NCI-H1930 (cell line): ENCODE measurements at places on chromosomes 2 and 18.

GRCh38 chr2:174841936-174842335 lies 77.7 kb upstream of the CHRNA1 start:
- DNase-seq = no peak

GRCh38 chr2:230246206-230246605 lies 20.7 kb downstream of the SP140 start:
- no peak for DNase-seq

- no peak for DNase-seq
Observed at GRCh38 chr2:71804281-71804751, 343.3 kb downstream of the CYP26B1 start.

DNA sequence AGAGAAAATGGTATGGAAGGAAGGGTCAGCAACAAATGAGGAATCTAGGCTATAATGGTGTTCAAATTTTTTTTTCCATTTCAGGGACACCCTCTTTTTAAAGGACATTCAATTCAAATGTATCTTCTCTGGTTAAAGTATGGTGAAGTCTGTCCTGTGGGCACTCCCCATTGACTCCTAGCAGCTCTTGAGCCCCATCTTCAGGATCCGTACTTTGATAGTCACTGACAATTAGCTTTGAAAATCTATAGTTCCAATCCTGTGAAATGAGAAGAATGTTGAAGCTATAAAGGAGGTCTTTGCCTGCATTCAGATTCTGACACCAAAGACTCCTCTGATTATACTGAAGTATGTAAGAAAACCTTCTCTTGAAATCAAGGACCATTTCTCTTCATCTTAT lies 43.3 kb downstream of the KCNH7 start:
- DNase-seq = peak; percentile 5

DNA sequence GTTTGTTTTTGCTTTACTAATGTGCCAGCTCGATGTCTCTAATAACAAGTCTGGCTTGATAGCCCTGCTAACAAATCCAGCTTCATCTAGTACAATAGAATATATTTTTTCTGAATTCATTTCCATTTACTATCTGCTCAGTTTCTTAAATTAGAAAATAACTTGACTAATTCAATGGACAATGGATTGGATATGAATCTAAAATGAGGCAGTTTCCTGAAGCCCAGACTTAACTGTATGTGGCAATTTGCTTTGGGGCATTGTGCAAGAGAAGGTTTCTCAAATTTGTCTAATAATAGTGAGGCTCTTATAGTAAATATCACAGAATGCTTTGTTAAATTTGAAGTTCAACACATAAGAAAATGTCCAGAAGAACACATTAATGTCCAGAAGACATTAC lies 25.8 kb downstream of the CALCRL start:
- no peak for DNase-seq

- no peak for DNase-seq
Observed at GRCh38 chr2:65831509-65831908, 399.1 kb upstream of the SPRED2 start.

DNA sequence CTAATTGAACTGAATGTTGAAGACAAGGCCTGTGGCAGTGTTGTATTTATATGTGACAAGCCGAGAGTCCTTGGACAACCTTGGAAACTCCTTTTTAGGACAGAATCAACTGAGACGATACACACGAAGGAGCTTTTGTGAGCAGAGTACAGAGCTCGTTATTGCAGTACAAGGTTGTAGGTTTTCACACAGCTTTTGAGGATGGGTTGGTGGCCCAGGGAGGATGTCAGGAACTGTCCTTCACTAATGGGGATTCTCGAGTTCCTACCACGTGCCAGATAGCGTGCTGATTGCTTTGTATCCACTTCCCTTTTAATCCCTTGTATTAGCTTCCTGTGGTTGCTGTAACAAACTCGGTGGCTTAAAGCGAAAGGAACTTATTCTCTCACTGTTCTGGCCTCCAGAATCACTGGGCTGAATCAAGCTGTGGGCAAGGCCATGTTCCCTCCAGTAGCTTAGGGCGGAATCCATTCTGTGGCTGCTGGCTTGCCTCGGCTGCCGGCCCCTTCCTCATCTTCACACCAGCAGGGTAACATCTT lies 20.2 kb downstream of the INPP4A start:
- no peak for DNase-seq

- DNase-seq = no peak
Observed at GRCh38 chr2:240443891-240444301, 8.4 kb downstream of the GPC1 start.

DNA sequence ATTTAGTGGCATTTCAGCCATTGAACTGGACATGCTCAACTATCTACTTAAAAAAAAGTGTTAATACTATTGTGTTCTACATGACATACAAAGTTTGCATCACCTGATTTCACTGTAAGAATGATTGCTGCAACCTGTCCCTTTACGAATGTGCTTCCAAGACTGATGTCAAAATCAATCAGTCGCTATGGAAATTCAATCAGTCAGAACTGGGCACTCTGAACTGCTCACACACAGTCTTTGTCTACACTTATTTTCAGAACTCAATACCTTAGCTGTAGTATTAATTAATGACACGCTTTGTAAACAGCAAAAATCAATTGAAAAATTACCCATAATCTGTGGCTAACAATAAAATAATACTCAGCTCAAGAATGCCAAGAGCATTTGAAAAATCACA lies 70.3 kb upstream of the KLHL29 start:
- DNase-seq = no peak

DNA sequence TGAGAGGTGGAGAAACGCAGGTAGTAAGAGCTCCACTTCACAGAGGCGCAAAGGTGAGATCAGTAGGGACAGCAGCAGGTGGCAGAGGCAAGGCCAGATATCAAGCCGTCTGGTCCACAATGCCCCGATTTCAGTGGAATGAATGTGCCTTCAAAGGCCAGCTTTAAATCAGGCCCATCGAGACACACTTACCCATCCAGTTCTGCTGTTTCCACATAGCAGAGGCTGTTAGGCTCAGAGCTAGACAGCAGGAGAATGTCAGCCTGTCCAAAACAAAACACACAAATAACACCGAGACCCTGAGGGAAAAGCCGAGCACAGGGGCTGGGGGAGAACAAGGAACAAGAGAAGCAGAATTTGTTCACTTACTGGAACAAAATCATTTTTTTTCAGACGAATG lies 75.8 kb upstream of the NARS1 start:
- DNase-seq = no peak

- no peak for DNase-seq
Observed at GRCh38 chr18:77107292-77107691, 25.3 kb downstream of the MBP start.

DNA sequence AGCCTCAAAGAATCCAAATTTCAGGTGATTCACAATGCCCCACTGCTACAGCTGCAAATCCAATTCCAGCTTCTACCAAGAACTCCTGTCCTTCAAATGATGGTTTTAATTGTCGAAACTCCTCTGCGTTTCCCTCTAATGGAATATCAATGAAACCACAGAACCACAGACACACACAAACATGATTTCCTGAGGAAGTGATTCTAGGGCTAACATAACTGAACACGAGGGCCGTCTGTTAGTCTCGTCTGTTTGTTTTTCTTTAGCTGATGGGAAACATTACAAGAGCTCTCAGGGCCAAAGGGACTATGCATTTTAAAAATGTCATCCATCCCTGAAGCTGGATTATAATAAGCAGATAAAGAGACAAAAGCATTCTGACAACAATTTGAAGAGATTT lies 59.4 kb downstream of the RNF152 start:
- no peak for DNase-seq

DNA sequence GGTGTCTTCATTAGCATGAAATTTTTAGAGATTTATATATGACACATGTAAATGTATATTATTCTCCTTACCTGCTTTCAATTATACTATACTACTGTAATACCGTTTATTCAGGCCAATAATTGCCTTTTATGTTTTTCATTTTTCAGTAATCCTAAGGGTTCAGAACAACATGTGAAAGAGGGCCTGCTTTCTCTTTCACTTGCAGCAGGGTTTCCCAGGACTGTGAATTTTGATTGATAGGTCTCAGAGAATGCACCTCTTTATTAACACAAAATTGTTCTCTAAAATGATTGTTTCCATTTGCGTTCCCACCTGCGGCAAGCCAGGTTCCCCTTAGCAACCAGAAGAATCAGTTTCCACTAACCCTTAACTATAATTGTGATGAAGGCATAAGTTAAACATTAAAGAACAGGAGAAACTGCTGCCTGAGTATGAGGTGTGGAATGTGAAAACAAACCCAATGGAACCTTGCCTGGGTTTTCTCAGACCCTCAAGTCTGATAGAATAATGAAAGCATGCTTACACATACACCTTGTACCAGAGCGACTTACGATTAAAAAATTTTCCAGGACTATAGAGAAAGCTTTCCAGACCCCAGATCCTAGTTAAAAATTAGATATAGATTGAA lies 1591.2 kb upstream of the LRRTM1 start:
- DNase-seq = peak; percentile 8

- no peak for DNase-seq
Observed at GRCh38 chr2:219581346-219581745, 9.2 kb downstream of the INHA start.

DNA sequence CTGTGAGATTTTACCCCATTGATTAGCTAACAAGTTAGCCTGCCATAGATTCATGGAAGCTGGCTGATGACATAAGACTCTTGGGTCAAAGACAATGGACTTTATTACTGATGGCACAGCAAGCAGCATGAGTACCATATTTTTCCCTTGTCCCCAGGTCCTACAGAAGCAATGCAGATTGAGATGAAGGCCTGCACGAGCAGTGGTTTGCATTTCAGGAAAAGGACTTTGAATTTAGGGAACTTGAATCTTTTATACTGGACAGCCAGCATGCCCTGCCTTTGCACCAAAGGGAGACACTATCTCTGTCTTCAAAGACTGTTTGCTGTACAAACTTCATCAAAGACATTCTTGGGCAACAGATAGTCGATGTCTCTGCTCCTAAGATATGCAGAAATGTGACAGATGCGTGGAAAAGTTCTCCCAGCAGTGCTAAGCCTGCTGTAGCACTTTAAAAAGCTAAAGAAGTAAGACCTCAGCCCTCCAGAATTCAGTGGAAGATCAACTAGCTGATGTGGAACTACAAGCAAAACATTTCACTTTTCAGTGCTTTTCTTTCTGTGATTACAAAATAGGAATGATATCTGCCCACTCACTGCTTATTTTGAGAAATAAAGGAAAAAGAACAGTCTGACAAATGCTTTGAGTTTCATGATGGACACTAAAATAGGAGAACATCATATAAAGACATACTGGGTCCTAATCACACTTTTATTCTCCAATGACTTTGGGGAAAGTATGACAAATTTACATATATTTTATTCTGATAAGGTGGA lies 44.4 kb upstream of the TANK start:
- DNase-seq = no peak

DNA sequence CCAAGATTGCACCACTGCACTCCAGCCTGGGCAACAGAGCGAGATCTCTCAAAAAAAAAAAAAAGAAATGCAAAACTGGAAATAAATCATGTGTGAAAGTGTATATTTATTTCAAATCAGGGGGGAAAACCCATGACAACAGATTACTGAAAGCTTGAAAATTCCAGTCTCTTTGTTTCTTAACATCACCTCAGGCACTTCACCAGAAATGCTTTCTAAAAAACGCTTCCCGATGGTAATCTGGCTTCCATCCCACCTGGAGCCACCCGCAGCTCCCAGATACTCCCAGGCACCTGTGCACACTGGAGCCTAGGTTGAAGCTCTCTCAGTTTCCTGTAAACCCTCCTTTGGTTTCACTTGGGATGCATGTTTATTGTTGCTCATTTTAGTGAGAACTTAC lies 7.2 kb upstream of the ITGB6 start:
- DNase-seq = no peak

DNA sequence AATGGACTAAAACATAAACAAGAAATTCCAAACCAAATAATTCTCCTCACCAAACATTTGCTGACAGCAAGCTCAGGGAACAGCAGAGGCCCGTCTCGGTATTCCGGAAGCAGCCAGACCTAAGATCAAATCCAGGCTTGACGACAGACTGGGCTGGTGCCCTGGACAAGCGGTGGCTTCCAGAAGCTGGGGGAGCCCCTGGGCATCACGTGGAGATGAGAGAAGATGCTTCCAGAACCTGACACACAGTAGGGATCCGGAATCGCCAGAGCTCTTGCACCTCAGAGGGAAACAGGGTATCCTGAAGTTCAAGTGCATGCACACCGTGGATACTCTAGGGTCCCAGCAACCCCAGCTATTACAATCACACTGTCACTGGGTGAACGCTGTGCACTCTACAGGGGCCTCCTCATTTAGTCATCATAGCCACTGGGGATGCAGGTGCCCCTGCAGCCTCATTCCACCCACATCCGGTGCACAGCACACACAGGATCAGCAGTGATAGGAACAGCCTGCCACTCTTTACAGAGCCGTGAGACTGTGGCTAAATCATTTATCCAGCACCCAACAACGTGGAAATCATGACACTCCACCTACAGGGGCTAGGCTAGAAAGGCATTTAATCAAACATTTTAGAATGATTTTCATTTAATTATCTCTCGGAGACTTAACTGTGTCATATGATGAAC lies 102.6 kb downstream of the HDAC4 start:
- DNase-seq = no peak

GRCh38 chr2:9685637-9686036 lies 54.8 kb upstream of the YWHAQ start:
- DNase-seq = no peak
